ENCODE measurements at places on chromosomes 12 and 14.

DNA sequence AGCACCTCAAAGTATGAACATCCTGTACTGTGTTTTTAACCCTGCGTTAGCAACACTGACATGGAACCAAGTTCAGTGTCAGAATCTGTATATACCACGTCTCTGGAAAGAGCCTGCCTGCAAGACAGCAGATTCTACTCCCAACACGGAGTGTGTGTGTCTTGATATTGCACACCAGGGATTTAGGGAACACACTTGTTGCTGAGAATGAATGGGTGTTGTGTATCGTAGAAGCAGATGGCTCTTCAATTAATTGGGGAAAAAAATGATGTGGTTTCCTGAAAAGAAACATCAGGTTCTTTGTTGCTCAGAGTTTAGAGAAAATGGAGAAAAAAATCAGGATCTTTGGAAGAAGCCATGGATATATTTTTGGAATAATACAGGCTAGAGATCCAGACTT is 170.8 kb downstream of the EGLN3 start:
- no peak for DNase-seq

GRCh38 chr12:19633641-19634040 is 194.3 kb downstream of the AEBP2 start:
- no peak for DNase-seq

DNA sequence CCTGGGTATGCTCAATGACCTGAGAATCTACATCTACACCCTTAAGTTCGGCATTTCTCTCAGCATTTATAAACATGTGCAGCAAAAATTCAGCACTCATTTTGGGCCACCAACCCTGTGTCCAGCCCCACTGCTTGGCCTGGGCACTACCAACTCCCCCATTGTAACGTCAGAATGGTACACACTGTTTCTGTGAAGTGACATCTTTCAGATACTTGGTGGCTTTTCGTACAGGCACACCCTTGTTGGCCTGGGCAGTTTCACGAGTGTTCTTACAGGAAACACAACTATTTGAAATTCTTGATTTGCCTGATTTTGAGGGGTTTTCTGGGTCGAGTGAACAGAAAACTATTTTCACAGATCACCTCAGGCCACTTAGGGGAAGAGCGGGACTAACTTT is 46.0 kb downstream of the TSHR start:
- no peak for DNase-seq

- no peak for DNase-seq
Measured at GRCh38 chr12:3019005-3019680, 58.0 kb upstream of the TSPAN9 start.

- no peak for DNase-seq
Measured at GRCh38 chr14:93538413-93538812, 107.7 kb downstream of the UNC79 start.

DNA sequence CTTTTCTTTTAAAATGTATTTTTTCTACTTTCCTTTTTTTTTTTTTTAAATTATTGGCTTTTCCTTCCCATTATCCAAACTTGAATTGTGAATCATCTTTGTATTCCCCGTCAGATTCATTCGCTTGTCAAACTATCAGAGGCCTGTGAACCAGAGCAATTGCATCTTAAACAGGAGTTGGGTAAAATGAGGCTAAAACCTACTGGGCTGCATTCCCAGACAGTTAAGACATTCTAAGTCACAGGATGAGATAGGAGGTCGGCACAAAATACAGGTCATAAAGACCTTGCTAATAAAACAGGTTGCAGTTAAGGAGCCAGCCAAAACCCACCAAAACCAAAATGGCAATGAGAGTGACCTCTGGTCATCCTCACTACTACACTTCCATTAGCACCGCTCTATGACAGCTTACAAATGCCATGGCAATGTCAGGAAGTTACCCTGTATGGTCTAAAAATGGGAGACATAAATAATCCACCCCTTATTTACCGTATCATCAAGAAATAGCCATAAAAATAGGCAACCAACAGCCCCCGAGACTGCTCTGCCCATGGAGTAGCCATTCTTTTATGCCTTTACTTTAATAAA is 19.9 kb downstream of the FUT8 start:
- no peak for DNase-seq

- DNase-seq: no peak
Measured at GRCh38 chr14:76138758-76139723, 12.7 kb upstream of the GPATCH2L start.

DNA sequence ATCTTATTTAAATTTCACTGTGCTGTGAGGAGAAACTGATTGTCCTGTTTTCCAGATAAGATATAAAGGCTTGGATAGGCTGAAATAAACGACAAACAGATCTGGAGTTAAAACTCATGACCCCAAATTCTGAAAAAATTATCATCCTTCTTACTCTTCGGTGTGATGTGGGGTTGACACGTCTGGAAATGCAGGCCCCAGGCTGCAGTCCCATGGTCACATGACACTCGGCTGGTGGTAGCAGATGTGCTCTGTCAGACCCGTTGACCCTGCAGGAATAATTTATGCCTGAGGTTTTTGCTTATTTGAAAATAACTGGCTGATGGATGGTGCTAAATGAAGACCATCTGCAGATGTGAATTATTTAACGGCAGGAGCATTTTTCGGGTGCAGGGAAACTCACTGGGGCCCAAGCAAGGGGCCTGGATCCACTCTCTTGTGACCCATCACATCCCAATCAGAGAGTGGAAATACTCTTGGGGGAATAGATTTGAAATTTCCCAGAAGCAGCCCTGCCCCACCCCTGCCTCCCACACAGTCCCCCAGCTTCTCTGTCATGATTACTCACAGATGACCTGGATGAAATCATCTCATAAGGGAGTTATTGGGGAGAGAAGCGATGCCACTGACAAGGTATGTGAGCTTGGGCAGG is 47.7 kb upstream of the CMKLR1 start:
- no peak for DNase-seq

- no peak for DNase-seq
Measured at GRCh38 chr14:23375527-23376251, 1.2 kb upstream of the CMTM5 start.

GRCh38 chr12:5796171-5796958 is 148.7 kb downstream of the ANO2 start:
- DNase-seq: peak; percentile 56

DNA sequence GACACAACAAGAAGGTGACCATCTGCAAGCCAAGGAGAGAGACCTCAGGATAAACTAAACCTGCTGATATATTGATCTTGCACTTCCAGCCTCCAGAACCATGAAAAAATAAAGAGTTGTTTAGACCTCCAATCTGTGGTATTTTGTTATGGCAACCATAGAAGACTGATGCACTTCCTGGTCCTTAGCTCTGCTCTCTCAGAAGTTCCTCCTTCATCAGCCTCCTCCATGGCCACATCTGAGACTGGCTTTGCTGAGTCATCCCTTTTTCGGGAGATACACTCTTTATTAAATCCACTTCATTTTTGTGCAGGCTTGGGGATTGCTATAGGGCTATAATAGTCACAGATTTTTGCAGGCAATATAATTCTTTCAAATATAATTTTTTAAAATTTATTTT is 89.6 kb upstream of the ATF7IP start:
- no peak for DNase-seq

DNA sequence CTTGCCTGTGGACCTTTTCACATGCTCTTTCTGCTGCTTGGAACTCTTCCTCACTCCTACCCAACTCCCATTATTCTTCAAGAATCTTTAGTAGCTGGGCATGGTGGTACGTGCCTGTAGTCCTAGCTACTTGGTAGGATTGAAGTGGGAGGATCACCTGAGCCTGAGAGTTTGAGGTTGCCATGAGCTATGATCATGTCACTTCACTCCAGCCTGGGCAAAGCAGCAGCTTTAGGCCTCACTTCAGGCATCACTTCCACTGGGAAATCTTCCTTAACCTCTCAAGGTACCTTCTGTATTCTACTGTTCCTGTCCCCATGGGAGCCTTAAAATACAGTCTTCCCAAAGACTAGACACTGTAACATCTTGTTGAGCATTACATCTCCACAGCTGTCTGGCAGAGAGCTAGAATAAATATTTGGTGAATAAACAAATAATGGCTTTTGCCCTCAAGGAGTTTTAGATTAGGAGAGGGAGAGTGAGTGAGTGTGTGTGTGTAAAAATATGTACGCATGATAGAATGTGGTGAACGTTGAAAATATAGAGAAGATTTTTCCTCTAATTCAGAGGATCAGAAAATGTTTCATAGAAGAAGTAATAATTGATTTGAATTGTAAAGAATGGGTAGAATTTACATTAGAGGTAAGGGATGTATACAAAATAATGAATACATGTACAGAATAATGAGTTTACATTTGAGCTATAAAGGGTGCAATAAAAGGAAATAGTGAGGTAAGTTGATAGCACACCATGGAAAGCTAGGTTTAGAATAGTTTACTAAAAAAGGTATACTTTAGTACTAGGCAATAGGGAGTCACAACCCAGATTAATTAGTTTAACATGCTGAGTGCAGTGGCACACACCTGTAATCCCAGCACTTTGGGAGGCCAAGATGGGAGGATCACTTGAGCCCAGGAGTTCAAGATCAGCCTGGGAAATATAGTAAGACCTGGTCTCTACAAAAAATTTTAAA is 29.2 kb upstream of the BMAL2 start:
- no peak for DNase-seq

- DNase-seq: no peak
Measured at GRCh38 chr12:54958048-54958658, 26.4 kb downstream of the TESPA1 start.

DNA sequence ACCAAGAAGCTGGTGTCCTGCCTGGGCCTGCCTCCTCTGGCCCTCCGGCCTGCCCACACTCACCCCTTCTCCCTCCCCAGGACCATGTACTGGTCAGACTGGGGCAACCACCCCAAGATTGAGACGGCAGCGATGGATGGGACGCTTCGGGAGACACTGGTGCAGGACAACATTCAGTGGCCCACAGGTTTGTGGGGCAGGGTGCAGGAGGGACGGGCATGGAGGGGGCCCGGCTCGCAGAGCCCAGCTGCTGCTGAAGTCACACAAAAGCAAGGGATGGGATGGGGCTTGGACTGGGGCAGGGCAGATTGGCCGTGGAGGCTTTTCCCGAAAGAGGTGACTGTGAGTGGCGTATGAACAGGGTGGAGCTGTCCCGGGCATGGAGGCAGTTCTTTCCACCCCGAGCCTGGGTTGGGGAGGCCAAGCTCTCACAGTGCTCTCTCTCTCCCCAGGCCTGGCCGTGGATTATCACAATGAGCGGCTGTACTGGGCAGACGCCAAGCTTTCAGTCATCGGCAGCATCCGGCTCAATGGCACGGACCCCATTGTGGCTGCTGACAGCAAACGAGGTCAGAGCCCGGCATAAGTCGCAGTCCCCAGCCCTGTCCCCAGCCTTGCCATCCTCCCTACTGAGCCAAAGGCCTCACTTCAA is 7.8 kb upstream of the NXPH4 start:
- DNase-seq: no peak

- peak; percentile 24 for DNase-seq
Measured at GRCh38 chr14:35351897-35352273, 52.7 kb downstream of the NFKBIA start.

DNA sequence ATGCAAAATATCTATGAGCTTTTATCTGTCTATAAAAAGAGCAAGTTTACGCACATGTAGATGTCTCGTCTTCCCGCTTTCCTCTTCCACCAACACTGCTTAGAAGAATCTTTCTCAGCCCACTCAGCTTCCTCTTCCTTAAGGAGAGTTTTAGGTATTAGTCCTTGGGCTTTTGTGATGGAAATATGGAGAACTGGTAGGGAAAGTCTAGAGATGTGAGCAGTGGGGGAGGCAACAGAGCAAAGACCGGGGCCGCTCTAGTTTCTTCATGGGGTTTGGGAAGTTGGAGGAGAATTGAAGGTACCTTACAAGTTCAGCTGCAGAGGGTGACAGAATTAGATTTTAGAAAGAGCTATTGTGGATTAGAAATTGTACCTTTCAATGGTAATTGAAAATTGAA is 56.3 kb upstream of the CPNE8 start:
- no peak for DNase-seq

DNA sequence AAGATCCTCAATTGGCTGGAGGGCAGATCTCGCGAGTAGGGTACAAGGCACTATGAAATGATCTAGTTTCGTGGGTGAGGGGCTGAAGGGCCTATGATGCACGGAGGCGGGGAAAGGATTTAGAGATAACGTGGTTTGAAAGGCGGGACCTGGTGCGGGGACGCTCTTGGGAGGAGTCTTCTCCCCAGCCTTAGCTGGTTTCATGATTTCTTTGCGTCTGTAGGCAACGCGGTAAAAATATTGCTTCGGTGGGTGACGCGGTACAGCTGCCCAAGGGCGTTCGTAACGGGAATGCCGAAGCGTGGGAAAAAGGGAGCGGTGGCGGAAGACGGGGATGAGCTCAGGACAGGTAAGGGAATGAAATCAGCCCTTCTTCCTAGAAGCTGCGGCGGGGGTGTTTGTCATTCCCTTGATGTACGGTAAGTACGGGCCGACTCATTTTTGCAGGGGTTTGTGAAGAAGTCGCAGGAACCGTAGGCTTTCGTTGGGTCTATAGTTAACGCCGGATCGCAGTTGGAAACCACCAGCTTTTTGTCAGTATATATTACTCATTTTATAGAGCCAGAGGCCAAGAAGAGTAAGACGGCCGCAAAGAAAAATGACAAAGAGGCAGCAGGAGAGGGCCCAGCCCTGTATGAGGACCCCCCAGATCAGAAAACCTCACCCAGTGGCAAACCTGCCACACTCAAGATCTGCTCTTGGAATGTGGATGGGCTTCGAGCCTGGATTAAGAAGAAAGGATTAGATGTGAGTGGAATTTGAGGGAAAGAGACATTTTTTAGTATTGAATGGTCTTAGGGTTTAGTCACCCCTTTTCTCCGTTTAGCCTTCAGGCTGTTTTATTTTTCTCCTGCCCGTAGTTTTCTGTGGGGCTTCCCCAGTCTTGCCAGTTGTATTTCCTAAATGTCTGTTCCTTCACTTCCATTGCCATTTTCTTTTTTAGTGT is 602 bp downstream of the APEX1 start:
- DNase-seq: no peak

DNA sequence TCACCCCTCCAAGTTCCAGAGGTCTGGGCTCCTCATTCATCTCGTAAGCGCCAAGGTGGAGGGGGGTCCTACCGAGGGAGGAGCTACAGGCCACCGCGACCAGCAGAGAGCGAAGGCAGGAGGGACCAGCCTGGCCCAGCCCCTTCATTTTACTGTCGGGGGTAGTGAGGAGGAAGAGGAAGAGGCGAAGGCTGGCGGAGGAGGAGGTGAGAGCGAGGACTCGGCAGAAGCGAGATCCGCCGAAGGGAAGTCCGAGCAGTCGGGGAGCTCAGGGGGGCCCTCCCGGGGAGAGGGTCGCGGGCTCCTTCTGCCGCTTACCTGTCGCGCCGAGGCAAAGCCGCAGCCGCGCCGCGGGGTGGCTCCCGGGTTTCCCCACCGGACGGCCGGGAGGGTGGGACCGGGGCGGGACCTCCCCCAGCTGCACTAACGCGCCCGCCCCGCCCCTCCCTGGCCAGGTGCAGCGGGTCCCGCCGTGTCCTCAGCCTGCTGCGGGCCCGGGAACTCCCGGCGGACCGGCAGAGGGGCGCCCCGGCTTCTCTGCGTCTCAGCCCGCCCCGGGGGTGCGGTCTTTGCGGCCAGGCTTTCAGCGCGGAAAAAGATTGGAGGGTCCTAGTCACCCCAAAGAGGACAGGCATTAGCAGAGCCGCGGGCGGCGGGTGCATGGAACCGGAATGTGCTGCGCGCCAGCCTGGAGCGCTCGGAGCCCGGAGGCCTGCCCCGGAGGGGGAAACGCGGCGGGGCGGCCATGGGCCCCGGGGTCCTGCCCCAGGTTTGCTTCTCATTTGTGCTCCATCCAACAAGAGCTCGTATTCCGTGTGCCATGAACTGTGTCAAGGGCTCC is at the start of gene GALNT6:
Gene GALNT6, minus strand, starts transcription at position 124 of the 841 bp plus-strand sequence. CDS start 11,625 bp downstream, outside the sequence.
- DNase-seq: peak; percentile 69
